ENCODE measurements at places on chromosomes 1 and 21.

- DNase-seq = no peak
Measured at GRCh38 chr1:211630236-211631081, 45.0 kb downstream of the NEK2 start.

DNA sequence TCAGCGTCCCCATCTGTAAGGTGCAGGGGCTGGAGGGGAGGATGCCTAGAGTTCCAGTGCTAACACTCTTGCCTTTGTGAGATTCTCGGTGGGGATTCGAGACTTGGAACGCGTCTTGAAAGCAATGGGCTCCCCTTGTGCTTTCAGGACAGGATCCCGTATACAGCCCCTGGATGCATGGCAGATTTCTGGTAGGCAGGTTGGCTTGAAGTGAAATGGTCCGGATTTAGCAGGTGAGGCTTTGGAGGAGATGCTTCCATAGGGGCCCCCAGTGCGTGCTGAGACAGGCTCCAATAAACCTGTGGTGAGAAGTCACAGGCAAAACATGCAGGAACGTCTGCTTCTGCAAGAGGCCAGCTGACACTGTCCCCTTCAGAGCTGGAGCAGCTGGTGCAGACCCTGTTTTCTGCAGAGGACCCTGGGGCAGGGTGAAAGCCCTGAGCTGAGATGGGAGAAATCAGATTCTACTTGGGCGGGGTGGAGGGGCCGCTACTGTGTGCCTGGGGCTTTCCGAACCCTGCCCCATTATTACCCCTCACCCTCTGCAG is 270.4 kb downstream of the PTPRU start:
- no peak for DNase-seq

- no peak for DNase-seq
Measured at GRCh38 chr21:29154270-29154669, 23.8 kb downstream of the MAP3K7CL start.

GRCh38 chr1:179047636-179047997 is 21.9 kb downstream of the FAM20B start:
- no peak for DNase-seq

GRCh38 chr1:239995281-239995680 is 96.4 kb upstream of the FMN2 start:
- DNase-seq = no peak

DNA sequence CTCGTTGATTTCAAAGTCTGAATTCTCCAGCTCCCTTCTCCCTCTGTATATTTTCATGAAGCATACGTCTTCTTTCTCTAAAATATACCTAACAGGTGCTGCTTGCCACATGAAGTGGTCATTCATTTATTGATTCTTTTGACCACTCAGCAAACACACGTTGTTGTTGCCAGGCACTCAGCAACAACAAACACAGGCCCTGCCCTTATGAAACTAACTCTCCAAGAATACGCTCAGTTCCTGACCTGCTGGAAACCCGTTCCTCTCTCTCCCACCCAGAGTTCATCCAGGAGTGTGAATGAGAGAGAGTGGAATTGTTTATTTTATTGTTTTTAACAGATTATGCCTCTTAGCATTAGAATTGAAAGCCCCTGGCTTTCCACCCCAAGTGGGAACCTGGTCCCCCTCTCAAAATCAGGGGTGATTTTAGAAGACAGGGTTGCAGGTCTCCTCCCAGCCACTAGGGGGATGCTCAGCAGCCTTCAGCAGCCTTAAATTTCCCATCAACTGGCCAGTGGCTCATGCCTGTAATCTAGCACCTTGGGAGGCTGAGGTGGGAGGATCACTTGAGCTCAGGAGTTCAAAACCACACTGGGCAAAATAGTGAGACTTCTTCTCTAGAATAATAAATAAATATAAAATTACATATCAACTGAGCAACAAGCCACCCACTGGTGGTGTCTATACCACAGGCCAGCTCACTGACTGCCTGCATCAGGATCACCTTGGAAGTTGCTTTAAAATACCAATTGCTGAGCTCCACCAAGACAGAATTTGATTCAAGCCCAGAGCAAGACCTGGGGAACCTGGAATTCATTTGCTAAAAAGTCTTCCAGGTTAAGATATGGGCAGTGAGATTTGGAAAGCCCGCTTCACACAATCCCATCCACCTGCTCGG is 181.0 kb upstream of the KLHDC7A start:
- no peak for DNase-seq

GRCh38 chr1:85576642-85577418 is 3.7 kb upstream of the CCN1 start:
- DNase-seq = peak; percentile 50

DNA sequence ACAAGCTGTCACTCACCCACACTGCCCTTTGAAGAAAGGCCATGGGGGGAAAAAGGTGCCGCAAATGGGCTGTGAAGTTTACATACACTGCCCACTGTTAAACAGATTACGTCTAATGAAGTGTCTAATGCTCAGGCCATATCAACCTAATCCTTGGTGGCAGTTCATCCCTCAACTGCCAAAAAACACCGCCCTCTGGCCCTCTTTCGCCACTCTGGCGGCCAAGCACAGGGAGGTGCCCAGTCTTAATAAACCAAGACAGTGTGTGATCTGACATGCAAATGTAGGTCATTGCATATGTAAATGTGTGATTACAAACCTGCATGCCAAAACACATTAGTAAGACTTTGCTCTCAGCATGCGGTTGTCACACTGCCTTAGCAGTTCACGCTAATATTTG is 89.5 kb downstream of the NEK7 start:
- no peak for DNase-seq

DNA sequence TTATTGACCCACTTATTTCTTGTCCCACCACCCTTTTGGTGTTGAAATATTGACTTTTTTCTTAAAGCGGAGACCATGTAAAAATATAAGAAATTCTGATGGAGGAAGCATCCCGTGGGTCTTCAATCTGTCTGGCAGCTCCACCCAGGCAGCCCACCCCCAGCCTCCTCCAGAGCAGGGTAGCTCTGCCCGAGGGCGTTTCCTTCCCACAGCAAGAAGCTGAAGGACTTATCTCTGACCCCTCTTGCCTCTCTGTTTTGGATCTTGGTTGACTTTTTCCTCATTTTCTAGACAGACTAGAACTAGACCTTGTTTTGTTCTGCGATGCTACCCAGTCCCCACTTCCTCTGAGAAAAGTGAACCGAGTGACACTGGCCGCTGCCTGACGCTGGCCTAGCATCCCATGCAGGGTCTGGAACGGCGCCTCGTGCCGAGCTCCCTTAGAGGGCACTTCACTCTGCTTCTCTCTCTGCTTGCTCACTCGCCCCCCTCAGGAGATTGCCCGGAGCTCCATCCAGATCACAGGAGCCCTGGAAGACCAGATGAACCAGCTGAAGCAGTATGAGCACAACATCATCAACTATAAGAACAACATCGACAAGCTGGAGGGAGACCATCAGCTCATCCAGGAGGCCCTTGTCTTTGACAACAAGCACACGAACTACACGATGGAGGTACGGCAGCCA is 40.4 kb upstream of the MTR start:
- DNase-seq = no peak

DNA sequence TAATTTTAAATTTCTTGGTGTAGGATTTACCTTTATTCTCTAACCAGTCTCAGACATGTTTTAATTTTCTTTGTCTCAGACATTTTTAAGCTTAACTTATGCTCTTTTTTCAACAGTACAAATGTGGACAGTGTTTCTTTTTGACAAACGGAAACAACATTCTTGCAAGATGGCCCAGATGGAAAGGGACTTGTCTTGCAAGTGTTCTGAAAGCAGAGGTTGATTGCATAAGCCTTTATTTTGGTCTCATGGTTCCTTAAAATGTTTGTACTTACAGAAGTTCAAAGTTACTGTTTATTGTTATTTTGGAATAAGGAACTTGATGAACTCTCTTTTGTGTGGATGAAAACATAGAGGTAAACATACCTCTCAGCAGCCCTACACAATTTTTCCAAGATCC is 22.9 kb downstream of the SMAP2 start:
- DNase-seq = no peak

DNA sequence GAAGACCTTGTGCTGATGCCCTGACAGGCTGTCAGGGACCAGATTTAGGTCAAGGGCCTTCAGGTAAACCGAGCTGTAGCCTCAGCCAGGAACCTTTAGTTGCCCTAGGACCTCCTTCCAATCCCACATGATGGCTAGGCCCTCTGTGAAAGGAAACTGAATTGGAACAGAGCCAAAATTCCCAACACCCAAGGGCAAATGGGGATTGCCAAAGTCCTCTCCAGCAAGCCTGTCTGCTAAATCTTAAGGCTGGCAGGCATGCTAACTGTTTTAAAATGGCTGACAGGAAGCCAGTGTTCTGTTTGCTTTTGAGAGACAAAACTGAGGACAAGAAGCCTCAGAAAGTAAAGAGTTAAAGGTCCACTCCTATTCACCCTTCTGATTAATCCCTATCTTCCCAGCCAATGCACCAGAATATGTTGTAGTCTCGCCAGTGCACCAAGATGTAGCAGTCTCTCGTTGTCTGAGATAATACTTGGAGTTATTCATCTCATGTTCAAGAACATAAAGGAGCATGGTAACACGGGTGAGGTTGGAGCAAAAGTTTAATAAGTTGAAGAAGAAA is 35.1 kb downstream of the MSTO1 start:
- no peak for DNase-seq

DNA sequence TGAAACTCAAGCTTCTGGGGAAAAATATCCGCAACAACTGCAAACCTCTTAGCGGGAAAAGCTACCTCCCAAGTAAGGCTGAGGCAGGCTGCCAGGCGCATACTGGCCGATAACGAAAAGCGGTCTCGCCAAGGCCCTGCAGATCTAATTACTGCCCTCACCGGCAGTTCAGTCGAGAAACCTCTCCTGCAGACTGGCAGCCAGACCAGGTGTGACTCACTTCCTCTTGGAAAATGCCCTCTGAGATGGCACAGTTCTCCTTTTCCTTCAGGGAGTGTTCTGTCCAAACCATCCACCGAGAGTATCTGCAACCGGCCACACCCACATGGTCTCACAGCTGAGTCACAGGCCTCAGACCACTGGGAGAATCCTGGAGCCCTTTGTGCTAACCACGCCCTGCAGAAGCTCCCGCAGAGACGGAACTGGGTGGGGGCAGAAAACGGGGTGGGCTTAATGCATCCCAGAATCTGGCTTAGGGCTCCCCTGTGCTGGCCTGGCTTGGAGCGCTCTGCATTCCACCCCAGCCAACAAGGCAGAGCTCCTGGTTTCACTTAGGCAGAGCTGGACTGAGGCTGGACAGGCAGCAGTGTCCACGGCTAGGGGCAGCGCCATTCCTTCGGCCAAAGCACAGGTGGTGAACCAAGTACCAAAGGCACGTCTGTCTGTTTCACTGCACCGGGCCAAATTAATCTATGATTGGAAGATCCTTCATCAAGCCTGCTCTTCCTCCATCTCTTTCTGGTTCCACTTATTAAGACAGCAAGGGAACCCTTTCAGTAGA is 1.2 kb downstream of the S100A10 start:
- DNase-seq = peak; percentile 12

GRCh38 chr1:94093996-94094395 is 27.0 kb downstream of the ABCA4 start:
- DNase-seq = no peak

DNA sequence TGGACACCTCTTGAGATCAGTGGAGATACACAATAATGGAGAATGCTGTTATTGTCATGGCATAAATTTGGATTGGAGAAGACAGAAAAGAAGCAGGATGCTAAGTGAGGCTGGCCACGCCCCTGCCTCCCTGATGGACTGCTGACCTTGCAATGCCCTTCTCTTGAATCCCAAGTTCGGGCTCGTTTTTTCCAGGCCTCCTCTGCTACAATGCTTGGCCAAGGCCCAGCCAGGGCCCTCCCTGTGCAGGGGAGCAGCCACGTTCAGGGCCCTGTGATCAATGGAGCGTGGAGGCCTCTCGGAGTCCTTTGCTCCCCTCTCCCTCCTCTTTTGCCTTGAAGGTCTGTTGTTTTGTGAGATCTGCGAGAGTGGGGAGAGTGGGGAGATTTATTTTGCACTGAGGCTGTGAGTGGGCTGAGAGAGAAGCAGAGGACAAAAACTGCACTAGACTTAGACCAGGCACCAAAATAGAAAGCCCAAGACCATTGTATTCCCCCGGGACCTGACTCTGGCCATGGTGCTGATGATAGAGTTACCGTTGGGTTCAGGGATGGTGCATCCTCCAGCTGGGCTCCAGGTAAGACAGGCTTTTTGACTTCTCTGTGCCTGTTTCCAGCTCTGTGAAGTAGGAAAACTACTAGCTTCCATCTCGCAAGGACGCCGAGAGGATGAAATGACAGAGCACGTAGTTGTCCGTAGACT is 268.6 kb downstream of the KAZN start:
- DNase-seq = no peak

GRCh38 chr1:155474146-155474545 is 88.5 kb downstream of the ASH1L start:
- no peak for DNase-seq

- DNase-seq = peak; percentile 49
Measured at GRCh38 chr1:85321237-85321964, 45.0 kb upstream of the BCL10 start.

GRCh38 chr1:75787524-75787923 is 1.5 kb downstream of the RABGGTB start:
- DNase-seq = no peak

- no peak for DNase-seq
Measured at GRCh38 chr1:185803241-185803640, 69.0 kb downstream of the HMCN1 start.

DNA sequence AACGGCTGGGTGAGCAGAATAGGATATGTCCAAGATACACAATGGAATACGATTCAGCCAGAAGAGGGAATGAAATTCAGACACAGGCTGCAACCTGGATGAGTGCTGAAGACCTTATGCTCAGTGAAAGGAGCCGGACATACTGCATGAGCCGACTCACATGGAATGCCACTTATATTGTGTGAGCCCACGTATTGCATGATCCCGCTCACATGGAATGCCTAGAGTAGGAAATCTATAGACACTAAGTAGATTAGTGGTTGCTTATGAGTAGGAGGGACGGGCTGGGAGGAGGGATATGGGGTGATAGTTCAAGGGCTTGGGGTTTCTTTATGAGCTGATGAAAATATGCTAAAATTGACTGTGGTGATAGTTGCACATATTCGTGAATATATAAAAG is 26.8 kb downstream of the TMPRSS2 start:
- no peak for DNase-seq

DNA sequence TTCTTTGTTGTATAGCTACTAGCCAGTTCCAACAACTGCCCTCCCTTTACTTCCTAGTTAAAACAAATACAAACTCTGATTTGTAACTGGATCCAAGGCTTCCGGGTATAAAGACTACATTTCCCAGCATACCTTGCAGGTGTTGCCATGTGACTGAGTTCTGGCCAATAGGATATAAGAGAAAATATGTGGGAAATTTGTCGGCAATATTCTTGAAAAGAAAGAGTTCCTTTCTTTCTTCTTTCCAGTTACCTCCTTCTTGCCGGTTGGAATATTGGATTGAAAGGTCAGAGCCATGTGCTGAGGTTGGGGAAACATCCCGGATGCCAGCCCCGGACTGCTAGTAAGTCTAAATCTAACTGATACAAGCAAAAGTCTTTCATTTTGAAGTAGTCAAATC is 23.0 kb upstream of the ZBTB40 start:
- DNase-seq = no peak

Data from stimulated activated CD4-positive, alpha-beta T cell treated with anti-CD3 and anti-CD28 coated beads, Interleukin-1b, Interleukin-23, amount 100 ng/mL, for 48 hours (primary cell).